ENCODE measurements at places on chromosomes 12 and 14.

- DNase-seq: no peak
Observed at GRCh38 chr14:53943751-53944083, 12.9 kb downstream of the BMP4 start.

- no peak for DNase-seq
Observed at GRCh38 chr14:30874999-30875787, 834 bp downstream of the COCH start.

DNA sequence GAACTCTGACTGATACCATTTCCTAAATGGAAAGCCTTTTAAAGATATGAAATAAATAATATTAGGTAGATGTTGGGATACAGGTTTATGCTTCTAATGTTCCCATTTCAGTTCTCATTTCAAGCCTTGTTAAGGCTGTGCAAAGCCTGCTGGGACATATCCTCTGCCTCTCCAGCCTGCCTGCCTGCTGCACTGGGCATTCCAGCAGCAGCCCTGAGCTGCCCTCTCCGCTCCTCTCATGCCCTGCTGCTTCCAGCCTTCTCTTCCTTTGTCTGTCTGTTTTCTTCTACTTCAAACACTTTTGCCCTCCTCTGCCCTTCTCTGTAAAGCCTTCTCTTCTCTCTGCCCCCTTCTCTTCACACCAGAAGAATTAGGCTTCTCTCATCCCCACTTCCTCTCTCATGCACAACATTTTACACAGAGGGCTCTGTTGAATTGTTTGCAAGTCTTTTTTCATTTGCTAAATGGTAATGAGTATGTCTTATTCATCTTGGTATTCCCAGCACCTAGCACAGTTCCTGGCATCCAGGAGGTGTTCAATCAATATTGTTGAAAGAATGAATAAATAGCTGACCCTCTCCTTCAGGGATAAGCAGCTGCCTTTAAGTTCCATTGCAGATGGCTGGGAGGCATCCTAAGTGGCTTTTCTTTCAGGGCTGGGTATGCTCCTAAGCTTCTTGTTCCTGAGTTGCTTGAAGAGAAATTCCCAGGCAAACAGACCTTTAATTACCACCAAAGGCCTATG lies 292.3 kb downstream of the TMEM117 start:
- DNase-seq: no peak

- no peak for DNase-seq
Observed at GRCh38 chr14:62952226-62952625, 93.0 kb downstream of the KCNH5 start.

DNA sequence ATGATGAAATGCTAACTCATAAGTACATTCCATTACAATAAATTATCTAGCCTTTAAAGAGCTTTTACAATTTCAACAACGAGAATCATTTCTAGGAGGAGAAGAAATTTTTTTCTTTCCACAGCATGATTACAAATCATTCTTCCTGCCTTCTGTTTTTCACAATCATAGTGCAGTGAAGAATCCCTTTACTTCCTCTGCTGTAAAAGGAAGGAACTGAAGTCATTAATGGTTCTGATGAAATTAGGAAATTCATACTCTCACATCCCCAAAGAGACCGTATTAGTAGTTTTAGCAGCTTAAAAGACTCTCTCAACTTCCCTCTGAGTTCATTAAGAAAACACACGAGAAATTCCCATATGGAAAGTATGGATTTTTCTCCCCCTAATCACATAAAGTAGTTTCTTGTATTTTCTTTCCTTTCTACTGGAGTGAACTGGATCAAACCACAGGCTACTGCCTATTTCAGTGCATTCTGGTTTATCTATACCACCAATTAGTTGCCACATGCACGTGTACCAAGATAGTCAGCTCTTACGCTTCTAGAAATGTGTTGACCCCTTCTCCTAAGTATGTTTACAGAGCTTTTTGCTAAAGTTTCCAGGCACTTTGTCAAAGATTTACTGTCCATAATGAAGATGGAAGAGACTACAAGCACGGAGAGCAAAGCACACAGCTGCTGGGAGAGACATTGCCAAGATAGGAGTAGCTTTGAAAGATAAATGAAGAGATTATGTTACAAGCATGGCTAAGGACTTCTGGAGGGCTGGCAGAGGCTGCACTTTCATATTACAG lies 58.9 kb upstream of the KITLG start:
- peak; percentile 56 for DNase-seq

DNA sequence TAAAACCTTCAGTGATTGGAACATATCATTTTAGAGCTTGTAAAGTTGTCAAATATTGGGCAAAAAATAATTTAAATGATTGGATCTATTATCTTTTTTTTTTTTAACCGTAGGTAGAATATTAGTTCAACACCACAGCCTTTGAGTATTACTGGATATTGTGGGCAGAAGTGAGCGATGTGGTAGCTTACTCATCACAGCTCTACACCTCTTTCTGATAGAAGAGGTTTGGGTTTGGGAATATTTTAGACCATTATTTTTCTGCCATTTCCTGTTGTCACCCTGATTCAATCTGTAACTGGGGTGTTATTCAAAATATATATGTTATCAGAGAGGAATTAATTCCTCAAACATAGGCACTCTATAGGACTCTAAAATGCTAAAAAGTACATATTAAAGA lies 34.8 kb upstream of the SLC38A2 start:
- peak; percentile 53 for DNase-seq

GRCh38 chr14:66032800-66033199 lies 453.4 kb upstream of the CCDC196 start:
- DNase-seq: no peak

DNA sequence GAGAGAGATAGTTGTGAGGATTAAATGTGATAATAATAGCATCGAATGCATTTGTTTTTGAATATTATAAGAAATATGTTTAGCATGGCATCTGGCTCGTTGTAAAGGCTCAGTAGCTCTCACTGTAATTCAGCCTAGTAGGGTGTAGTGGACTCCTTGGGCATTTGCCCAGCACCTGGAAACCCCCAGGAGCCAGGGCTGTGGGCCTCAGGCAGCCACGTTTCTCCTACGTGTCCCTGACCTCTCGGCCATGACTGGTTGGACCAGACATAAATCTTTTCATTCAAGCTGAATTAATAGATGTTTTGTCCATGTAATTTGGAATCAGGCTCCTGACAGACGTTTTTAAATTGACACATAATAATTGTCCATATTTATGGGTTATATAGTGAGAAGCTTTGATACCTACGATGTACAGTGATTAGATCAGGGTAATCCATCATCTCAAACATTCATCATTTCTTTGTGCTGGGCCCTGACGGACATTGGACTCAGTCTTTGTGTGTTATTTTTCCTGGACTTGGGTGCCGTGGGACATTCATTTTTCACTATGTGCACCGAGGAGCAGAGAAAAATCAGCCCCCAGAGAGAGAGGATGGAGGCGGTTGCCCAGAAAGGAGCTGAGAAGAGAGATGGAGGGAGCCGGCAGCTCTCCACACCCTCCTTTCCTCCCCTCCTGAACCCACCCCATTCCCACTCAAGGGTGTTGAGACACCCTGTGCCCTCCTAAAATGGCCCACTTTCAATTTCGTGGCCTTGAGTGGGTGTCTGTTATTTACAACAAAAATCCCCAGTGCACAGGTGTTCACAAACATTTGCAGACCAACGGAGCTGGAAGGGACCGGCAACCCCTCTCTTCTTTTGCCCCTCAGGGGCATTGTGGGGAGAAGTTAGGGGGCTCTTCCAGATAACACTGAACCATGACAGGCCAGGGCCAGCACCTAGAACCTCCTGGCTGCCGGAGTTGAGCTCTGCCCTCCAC lies 296.4 kb downstream of the DPF3 start:
- no peak for DNase-seq
